ENCODE measurements at places on chromosomes 7 and 10.

- DNase-seq, result no peak
Observed at GRCh38 chr10:68576118-68576517, 16.0 kb downstream of the TET1 start.

GRCh38 chr10:129126982-129127381 is 340.1 kb upstream of the MGMT start:
- no peak for DNase-seq

DNA sequence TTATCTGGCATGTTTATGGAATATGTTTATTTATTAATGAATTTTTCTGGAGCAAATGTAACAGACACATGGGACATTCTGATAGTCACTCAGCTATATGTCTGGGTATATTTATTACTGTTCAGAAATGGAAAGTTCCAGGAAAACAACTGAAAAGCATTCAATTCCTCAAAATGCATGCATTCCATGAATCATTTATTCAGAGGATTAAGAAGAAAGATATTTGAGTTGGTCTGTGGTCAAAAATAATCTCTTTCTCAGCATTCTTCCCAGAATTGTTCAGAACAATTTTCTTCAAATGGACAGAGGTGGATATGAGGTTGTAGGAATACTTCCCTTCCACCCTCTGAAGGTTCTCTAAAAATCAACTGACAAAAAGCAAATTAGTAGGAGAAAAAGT is 97.6 kb upstream of the ITGB1 start:
- no peak for DNase-seq

DNA sequence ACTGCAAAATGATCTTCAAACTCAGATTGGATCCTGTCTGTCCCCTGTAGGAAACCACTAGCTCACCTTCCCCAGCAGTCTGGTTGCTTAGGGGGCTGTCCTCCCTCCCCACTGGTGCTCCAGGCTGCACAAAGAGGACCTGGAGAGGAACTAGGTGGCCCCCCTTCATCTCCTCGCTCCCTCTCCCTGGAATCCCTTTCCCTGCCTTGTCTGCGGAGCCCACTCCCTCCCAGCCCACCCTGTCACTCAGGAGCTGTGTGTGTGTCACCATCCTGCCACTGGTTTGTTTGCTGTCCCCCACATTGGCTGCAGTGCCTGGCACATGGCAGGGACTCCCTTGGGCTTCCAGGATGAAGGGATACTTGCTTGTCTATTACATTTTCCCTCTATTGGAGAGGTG is 35.5 kb upstream of the ZMIZ2 start:
- DNase-seq, result no peak

DNA sequence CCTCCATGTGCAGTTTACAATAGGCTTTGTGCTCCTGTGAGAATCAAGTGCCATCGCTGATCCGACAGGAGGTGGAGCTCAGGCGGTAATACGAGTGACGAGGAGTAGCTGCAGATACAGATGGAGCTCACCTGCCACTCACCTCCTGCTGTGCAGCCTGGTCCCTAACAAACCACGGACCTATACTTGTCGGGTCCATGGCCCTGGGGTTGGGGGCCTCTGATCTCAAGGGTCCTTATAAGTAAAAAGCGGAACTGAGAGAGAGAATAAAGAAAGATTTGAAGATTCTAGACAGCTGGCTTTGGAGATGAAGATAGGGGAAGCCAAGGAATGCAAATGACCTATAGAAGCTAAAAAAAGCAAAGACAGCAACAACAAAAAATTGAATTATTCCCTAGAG is 130.6 kb downstream of the PLXDC2 start:
- DNase-seq, result no peak

DNA sequence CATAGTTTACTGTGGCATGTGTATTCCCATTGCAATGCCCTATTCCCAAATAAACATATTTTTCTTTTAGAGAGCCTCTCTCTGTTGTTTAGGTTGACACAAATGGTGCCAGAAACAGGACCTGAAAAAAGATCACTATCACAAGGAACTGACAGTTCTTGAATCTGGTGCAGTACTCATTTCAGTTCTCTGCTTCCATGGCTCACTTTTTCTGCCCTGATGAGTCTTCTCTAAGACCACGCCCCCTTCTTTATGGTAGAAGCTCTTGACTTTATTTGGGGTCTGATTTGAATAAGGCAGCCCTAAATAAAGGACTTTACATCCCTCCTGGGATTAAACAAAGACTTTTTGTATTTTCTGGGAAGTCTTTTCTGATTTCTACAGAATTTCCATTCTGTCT is 3.5 kb upstream of the CCDC126 start:
- no peak for DNase-seq

Measured in suppressor macrophage (primary cell).